T-helper 9 cell (primary cell): ENCODE measurements at places on chromosomes 2 and 18.

- DNase-seq: no peak
These were observed 8.9 kb downstream of the EPC2 start for GRCh38 chr2:148653437-148653836.

- DNase-seq: no peak
These were observed 42.4 kb downstream of the MBD2 start for GRCh38 chr18:54181856-54182602.

DNA sequence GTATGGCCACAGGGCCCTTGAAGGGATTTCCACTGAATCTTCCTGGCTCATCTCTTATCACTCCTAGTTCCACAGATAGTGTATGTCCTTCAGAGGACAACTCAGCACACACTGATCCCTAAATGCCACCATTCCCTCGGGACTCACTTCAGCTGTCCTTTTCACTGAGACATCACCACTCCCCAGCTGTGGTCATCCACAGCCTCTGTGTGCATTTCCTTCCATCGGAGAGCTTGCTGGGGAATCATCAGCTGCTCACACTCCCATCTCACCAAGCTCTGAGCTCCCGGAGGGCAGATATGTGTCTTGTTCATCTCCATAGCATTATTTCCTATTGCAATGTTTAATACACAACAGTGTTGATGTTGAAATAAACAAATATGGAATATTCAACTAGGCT is 759.5 kb downstream of the RNF144A start:
- no peak for DNase-seq

GRCh38 chr2:168564641-168565040 is 108.6 kb downstream of the CERS6 start:
- no peak for DNase-seq

GRCh38 chr18:13379930-13380690 is 161.6 kb downstream of the LDLRAD4 start:
- no peak for DNase-seq

DNA sequence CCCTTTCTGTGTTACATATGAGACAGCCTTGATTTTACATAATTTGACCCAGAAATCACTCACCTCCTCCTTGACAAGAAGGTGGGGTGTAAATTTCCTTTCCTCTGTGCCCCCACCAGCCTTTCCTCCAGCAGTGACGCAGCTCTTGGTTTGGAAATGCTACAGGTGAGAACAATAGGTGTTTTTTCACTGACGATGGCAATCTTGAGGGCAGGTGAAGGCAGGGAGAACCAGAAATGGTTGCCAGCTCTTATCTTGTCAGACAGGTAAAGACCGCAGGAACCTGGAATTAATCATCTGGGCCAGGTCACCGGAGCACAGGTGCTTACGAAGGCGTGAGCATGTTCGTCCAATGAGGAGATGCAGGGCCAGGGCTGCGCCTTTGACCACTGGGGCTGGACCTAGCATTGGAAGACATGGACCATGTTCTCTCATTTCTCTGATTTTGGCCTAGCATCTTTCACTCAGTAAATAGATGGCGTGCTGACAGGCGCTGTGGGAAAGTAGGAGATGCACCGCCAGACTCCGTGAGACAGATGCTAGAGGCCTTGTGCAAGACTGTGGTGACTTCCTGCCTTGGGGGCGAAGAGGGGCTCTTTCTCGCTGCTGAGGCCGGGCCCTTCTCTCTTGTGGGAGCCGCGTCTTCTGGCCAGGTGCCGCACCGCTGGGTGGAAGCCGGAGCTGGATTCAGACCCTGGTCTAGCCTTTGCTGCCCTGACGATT is 4.0 kb downstream of the CIDEA start:
- no peak for DNase-seq

GRCh38 chr2:58886009-58886408 is 644.9 kb upstream of the FANCL start:
- no peak for DNase-seq

DNA sequence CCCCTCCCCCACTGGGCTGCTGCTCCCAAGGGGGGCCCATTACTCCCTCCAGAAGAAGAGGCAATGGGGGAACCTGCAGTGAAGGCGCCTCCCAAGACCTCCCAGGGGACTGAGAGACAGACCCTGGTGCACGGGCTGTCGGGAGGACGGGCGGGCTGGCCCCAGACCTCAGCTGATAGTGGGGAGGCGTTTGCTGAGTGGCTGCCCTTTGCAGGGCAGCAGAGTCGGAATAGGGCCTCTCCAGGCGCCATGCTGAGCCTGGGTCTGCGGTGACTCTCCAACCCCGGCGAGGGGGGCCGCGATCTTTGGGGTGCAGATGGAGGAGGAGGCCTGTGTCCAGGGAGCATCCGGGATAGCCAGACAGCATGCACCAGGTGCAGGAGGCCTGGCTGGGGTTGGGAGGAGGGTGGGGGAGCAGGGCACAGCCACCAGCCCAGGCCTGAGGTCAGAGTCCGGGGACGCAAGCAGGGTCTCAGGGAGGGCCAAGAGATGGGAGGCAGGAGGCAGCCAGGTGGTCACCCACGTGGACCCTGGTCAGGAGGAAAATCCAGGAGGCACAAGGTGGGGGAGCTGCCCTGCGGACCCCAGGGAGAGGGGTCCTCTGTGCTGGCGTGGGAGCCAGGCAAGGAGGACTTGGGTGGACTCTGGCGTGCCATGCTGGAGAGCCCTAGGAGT is 11.0 kb downstream of the CROCC2 start:
- DNase-seq: no peak

- no peak for DNase-seq
These were observed 386.6 kb upstream of the KLHL29 start for GRCh38 chr2:22998359-22998758.

DNA sequence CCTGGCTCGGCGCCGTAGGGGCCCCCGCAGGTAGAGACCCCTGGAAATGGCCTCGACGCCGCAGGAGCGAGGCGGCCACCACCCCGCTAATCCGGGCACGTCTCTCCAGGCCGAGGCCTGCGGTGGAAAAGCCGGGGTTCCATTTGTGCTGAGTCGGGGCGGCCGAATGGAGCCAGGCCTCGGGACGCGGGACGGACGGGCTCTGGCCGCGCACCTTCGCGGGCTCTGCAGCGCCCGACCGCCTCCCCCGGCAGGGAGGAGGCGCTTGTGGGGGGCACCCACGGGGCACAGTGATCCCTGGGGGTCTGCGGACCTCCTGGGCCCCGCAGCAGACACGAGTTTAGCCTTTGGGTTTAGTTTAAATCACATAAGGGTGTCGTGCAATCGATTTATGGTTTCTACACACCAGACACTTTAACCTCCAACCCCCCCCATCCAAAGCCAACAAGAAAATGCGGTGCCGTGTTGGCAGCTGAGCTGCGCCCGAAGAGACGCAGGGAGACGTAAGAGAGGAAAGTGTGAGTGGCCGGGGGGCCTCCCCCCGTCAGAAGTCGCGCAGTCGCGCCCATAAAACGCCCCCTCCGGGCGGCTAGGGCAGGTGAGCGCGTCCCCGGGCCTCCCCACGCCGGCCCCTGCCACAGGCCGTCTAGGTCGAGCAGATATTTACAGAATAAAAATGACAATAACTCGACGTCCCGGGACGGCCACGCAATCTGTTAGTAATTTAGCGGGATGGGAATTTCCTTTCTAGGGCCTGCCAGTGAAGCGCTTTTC is 1.0 kb upstream of the NFATC1 start:
- DNase-seq: peak; percentile 40

DNA sequence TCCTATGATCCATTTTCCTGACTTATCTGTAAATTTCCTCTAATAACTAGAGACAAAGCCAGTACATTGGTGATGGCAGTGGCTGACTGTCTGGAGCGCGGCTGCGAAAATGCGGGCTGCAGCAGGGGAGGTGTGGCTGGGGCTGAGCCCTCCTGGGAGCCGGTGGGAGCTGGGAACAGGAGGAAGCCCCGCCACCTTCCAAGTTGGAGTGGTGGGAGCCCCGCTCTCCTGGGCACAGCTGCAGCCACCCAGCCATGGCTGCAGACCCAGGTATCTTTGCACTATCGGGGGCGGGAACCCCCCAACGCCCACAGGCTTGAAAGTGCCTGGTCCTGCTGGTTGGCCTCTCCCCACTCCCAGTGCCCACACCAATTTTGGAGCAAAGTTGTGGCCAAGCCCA is 633.0 kb upstream of the TMEFF2 start:
- no peak for DNase-seq

- DNase-seq: no peak
These were observed 207.6 kb upstream of the TANK start for GRCh38 chr2:160952464-160953254.

DNA sequence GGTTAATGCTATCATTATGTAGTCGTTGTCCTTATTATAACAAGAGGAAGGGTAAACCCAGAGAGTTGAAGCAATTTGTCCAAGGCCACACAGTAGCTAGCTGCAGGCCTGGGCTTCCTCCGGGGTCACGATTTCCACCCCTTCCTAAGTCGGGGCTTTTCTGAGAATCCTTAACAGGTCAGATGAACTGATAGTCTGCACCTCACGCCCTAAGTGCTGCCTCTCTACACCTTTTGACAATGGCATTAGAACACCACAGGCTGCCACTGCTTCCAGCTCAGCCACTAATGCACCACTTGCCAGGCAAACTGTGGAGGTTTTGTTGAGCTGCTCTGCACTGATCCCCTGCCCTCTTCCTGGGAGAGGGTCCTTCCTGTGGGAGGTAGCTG is 37.7 kb downstream of the FOSL2 start:
- DNase-seq: no peak

DNA sequence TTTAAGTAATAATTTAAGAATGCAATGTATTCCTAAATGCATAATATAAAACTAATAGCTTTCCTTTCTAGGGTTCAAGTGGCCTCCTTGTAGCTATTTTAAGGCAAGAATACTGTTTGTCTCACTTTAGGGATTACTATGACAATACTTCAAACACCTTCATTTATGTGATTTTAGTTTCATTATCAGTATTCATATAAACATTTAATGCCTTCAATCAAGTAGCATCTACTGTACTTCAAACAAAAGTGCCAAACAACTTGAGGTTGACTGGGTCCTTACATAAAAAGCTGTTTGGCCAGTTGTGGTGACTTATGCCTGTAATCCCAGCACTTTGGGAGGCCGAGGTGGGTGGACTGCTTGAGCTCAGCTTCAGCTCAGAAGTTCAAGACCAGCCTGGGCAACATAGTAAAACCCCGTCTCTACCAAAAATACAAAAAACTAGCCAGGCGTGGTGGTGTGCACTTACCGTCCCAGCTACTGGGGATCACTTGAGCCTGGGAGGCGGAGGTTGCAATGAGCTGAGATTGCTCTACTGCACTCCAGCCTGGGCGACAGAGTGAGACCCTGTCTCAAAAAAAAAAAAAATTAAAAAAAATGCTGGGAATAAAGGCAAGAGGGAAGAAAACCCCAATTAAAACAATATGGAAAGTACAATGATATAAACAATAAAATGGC is 9.3 kb downstream of the MEX3C start:
- no peak for DNase-seq

DNA sequence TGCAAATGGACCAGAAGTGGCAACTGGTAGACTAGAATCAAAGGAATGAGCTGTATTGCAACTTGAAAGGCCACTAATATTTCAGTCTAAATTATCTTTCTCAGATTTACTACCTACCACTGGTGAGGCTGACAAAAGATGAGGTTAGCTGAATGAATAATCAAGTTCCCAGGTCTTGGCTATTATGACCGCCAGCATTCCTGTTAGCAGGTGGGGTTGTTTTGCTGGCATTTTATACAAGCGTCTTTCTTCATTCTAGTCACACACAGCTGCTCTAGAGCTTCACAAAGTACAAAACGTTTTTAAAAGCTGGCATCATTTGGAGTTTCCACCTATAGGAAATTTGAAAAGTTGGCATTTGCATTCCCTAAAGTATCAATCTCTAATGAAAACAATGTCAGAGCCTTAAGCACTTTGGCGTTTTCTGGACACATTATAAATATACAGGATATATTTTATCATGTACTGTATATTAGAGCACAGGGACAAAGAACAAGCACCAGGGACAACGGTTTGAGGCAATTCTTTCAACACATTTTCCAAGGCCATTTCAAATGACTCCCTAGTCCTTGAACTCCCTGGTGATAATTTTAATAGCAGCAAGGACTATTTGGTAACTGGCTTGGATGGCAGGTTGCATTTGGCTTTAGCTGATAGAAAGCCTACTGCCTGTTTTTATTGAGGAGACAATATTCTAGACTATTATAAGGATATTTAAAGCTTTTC is 410.2 kb upstream of the CHST9 start:
- DNase-seq: no peak

GRCh38 chr2:85132834-85133637 is at the start of gene TCF7L1:
Gene TCF7L1 (plus strand): TSS chr2:85133392. CDS start chr2:85133685, 293 bp downstream.
- DNase-seq: peak; percentile 4

- no peak for DNase-seq
These were observed 525.1 kb upstream of the FAM98A start for GRCh38 chr2:34123996-34124785.

GRCh38 chr2:174025271-174026121 is 60.3 kb upstream of the SP3 start:
- DNase-seq: no peak

GRCh38 chr2:218701806-218702205 is 8.8 kb upstream of the TTLL4 start:
- no peak for DNase-seq

- no peak for DNase-seq
These were observed 4.1 kb upstream of the SERPINB8 start for GRCh38 chr18:63965716-63966330.

DNA sequence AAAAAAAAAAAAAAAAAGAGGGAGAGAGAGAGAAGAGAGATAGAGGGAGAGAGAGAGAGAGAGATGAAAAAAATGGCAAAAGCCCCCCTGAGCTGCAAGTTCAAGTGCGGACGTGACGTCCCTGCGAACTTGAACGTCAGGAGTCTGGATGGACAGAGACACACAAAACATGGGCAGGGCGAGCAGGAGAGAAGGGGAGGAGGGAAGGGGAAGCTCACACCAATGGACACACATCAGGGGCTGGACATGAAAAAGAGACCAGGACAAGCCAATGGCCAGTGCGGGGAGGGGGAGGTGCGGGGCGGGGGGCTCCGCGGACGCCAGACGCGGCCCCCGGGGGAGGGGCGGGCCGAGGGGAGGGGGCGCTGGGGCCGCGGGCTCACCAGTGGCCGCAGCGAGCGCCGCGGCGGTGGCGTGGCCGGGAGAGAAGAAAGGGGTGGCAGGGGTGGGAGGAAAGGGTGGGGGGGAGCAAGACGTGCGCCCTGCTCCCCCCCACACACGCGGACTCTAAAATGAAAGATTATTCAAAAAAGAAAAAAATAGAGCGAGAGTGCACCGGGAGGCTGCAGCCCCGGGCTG is at the start of gene BCL11A:
TSS of gene BCL11A (minus strand) at position 160 of the 579 bp plus-strand sequence. CDS start 384 bp downstream, outside the sequence.
- no peak for DNase-seq

DNA sequence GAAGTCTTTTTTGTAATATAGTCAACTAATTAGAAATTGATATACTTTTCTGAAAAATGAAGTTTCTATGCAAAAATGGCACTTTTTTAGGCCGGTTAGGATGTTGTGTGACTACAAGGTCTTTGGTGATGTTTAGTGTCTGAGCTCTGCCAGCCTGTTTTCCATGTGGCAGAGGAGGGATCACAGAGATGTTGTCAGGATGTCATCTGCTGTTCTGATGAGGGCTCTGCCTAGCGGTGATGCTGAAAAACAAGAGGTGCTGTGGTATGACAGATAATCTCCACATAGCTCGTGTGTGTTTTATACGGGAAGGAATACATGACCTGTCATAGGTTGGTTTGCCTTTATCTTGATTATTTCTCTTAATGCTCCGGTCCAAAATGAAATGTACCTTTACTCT is 12.0 kb upstream of the IAH1 start:
- DNase-seq: no peak

GRCh38 chr2:201661366-201661765 is 18.1 kb upstream of the TMEM237 start:
- DNase-seq: no peak
